Parietal lobe (tissue), 2 donors: ENCODE measurements at places on chromosomes 1 and 21. TPM values are rescaled to one million over a fixed set of nuclear protein-coding genes. Genes with fewer than 3 reads are reported as not detected.

The AMY1B gene
- not detected for total RNA-seq

The GPR161 gene
- 117 TPM for total RNA-seq

The LAMC1 gene
- total RNA-seq = 45.7 TPM

The OR14K1 gene
- total RNA-seq = 0.94 TPM

The HMGCS2 gene
- total RNA-seq = not detected

The CA14 gene
- total RNA-seq = 1.3 TPM

The GRHL3 gene
- total RNA-seq = not detected

The PGLYRP4 gene
- total RNA-seq = not detected

The RXFP4 gene
- not detected for total RNA-seq

The KRTAP12-2 gene
- not detected for total RNA-seq
